ENCODE measurements at places on chromosomes 3 and 15.

DNA sequence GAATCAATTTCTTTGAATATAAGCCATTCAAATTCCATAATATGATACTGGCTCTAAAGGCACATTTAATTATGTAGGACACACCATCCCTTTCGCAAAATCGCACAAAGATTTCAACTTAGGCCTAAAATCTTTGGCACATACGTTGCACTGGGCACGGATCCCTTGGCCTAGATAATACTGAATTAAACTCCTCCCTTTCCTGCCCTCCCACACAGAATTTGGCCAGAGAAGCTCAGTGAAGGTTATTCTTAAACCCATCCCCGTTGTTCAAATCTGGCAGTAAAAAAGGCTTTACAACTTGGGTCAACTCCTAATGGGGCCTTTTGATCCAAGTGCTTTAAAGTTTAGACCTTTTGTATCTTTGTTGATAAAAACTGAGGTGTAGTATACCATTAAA, 247.2 kb downstream of the PTPRG start:
- no peak for DNase-seq

DNA sequence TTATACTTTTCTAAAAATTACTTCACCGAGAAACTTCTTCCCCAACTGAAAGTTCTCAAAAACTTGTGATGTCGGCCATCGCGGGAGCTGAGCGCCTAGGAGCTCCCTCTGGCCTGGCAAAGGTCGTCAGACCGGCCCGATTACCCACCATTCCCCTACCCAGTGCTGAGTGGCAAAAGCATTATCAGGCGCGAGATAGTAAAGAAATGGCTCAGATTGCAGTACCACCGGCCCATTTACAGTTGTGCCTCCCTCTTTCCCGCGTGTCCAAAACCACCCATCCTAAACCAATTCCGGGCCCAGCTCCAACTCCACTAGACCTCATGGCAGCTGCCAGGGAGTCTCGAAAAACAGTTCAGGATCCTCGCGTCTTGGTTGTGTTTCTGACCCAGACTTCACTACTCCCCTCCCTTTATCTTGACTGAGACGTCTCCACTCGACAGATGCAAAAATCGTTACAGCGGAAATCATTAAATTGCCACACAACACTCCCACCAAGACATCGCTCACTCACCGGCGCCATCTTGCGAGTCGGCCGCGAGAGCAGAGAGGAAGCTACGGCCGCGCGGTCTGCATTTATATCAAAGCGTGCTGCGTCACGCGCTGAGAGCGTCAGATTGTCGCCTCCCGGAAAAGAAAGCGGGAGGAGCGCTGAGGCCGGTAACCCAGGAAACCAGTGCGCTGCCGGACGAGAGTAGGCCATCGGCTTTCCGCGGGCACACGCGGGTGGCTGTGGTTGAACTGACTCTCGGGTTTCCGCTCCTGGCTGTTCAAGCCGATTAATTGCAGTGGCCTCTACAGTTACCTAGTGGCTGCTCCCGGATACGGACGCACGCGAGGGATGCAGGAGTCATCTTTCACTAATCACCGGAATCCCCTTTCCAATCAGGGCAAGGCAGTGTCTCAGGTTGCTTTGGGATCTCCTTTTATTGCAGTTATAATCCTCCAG, at the start of gene RPL22L1:
Gene RPL22L1, minus strand, starts transcription at position 551 of the 949 bp plus-strand sequence. Its CDS starts 28 bp downstream, at position 523.
- DNase-seq = no peak

- no peak for DNase-seq
Observed at GRCh38 chr15:84398763-84399701, 163.5 kb downstream of the GOLGA6L4 start.

DNA sequence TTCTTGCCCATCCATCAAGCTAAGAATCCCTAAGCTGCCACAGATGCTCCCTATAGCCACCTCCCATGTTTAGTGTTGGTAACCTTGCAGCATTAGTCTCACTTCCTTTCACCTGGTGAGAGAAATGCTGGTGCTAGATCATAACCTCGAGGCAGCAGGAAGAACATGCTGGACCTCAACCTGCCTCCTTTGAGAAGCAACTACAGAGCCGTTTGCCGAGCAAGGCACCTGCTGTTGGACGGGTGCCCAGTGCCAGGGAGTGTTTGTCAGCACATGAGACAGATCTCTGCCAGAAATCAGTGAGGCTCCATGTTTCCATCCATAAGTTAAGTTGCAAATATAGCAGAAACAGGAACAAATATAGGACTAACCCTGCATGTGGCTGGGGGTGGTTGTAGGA, 955.7 kb downstream of the TUSC7 start:
- DNase-seq = peak; percentile 83

- no peak for DNase-seq
Observed at GRCh38 chr15:89198934-89199333, 22.4 kb downstream of the RLBP1 start.

GRCh38 chr15:62241135-62241770, 76.2 kb upstream of the C2CD4B start:
- peak; percentile 16 for DNase-seq

- no peak for DNase-seq
Observed at GRCh38 chr3:195154111-195154791, 116.7 kb downstream of the XXYLT1 start.

- no peak for DNase-seq
Observed at GRCh38 chr3:158105119-158105709, 1.0 kb downstream of the SHOX2 start.

- DNase-seq = no peak
Observed at GRCh38 chr3:101836652-101837598, 12.4 kb upstream of the NFKBIZ start.

DNA sequence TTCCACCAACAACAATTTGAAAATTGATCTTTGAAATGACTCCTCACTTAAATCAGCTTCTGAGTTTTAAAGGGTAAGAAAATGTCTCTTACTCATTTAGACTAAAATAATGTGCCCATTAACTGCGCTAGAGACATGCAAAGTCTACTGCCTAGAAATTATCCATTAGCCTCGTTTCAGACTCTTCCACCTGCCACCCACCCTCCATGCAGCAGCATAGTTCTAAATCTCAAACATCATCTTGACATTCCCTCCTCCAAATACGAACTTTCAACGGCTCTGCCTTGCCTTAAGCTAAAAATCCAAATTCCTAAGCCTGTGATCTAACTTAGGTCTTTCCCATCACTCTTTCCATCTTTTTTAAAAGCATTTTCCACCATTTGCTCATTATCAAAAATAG, 66.6 kb upstream of the ST8SIA2 start:
- no peak for DNase-seq

- DNase-seq = no peak
Observed at GRCh38 chr3:130839813-130840212, 54.1 kb upstream of the ATP2C1 start.

GRCh38 chr3:42402394-42403096, 7.9 kb downstream of the LYZL4 start:
- DNase-seq = no peak

All from SHP77 (cell line).